T-helper 2 cell (primary cell): ENCODE measurements at places on chromosomes 1 and 21.

- no peak for DNase-seq
These were observed 16.2 kb downstream of the CACNA1S start for GRCh38 chr1:201096041-201096461.

- no peak for DNase-seq
These were observed 440 bp upstream of the LENEP start for GRCh38 chr1:154992721-154993571.

- DNase-seq = no peak
These were observed 38.7 kb upstream of the NEK7 start for GRCh38 chr1:198118134-198118533.

GRCh38 chr1:231092380-231092779, 52.3 kb upstream of the FAM89A start:
- no peak for DNase-seq

DNA sequence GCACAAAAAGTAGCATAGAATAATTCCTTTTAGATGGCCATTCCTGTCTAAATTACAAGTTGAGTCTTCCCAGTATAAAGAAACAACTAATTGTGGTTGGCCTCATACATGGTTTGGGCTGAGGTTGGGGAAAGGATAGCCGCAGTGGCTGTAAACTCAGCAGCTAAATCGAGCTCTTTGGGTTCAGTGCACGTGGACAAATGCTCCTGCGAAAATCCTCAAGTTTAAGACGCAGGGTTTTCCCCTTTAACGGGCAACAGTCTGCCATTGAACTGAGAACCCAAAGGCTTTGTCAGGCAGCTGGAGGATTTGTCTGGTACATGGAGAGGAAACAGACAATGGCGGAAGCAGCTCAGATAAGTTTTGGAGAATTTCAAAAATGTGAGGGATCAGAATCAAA, 331.9 kb downstream of the TGFB2 start:
- DNase-seq = no peak

- DNase-seq = no peak
These were observed 1.0 kb upstream of the FAM89A start for GRCh38 chr1:231040800-231041718.

- no peak for DNase-seq
These were observed 8.0 kb downstream of the ADGRL2 start for GRCh38 chr1:81808760-81809159.

GRCh38 chr1:101379950-101380349, 143.1 kb downstream of the S1PR1 start:
- no peak for DNase-seq

DNA sequence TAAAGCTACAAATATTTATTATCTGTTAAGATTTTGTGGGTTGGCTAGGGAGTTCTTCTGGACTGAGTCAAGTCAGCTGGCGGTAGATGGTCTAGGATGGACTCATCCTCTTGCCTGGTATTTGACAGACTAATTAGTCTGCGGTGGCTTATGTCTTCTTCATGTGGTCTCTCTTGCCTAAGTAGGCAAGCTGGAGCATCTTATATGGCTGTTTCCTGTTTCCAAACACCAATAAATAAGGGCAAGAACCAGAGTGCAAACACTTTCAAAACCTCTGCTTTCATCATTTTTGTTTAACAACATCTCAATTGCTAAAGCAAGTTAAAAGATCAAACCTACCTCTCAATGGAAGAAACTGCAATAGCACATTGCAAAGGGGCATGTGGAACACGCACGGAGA, 484.8 kb downstream of the PTPRC start:
- no peak for DNase-seq

GRCh38 chr1:31425301-31426081, 12.5 kb downstream of the SERINC2 start:
- DNase-seq = no peak

GRCh38 chr1:40982721-40983120, 3.2 kb downstream of the CTPS1 start:
- DNase-seq = no peak

GRCh38 chr21:17794518-17795145, 24.5 kb downstream of the C21orf91 start:
- DNase-seq = no peak

DNA sequence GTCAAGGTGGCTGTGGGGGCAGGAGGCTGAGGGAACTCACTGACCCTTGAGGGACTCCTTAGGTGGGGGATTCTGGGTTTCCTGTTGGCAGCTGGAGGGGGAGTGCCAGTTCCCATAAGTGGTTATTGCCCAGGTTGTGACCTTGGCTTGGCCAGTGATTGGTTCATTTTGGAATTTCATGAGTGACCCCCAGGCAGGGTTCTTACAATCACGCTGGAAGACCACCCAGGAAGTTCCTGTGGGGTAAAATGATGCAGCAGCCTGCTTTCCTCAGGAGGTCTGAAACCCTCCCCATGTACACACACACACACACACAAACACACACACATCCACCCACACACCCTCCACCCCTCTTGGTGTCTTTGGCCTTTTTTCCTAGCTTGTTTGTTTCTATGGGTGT, 16.9 kb downstream of the VANGL1 start:
- no peak for DNase-seq

DNA sequence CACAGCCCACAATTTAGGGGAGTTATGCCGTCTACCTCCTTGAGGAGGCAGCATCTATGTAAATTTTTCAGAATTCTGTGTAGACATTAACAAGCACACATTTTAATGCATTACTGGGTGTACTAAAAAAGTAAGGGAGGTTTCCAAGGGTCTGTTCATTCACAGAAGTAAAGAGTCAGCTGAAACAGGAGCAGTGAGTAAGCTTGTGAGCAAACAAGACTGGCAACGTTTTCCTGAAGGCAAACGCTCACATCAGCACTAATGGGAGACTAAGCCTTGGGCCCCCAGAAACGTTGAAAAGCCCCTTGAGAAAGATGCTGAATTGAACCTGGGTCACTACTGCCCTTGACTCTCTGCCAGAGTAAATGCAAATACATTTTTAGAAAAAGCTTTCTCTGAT, 25.7 kb downstream of the RPRD2 start:
- no peak for DNase-seq

- no peak for DNase-seq
These were observed 10.1 kb upstream of the CLIC4 start for GRCh38 chr1:24735156-24735508.

- DNase-seq = no peak
These were observed 33.7 kb downstream of the ATF6 start for GRCh38 chr1:161799792-161800191.

GRCh38 chr1:216032284-216032683, 391.0 kb downstream of the USH2A start:
- DNase-seq = no peak

DNA sequence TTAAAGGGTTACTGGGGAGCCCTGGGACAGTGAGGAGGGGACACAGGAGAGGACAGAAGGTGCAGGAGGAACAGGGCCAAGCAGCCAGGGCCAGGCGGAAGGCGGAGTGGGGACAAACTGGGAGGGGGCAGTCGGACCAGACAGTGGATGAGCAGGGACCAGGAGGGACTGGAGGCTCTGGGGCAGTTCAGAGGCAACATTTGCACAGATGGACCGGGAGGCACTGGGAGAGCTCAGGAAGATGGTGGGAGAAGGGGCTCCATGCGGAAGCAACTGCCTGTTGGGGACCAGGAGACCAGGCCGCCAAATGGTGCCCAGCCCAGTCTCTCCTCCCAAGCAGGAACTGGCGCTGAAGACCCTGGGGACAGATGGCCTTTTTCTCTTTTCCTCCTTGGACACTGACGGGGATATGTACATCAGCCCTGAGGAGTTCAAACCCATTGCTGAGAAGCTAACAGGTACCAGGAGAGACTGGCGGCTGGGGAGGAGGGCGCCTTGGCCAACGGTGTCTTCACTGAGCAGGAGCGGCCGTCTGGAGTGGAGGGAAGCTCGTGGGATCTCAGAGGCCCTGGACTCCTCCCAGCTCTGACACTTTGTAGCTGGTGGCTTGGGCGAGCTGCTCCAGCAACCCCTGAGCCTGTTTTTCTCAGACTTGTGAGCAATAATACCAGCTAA, 847 bp downstream of the SELENON start:
- DNase-seq = no peak

GRCh38 chr1:212987702-212988322, 27.9 kb downstream of the ANGEL2 start:
- no peak for DNase-seq

DNA sequence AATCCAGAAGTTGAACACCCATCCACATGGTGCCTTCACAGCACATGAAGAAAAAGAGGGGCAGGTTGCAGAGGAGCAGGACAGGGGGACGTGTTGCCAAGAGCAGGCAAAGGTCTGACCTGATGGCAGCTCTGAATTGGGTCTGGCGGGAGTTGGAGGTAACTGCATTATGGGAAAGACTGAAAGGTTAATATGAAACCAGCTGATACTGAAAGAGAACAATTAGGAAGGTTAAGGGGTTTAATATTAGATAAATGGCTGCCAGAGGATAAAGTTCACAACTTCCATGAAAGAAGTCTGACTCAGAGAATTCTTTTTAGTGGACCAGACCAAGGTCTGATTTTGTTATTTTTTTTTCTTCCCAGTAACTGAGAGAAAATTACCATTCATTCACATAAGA, 76.1 kb downstream of the CD58 start:
- DNase-seq = no peak

- no peak for DNase-seq
These were observed 61.5 kb upstream of the GJA5 start for GRCh38 chr1:147821883-147822282.

GRCh38 chr1:3431266-3431665, 23.2 kb upstream of the ARHGEF16 start:
- DNase-seq = no peak

DNA sequence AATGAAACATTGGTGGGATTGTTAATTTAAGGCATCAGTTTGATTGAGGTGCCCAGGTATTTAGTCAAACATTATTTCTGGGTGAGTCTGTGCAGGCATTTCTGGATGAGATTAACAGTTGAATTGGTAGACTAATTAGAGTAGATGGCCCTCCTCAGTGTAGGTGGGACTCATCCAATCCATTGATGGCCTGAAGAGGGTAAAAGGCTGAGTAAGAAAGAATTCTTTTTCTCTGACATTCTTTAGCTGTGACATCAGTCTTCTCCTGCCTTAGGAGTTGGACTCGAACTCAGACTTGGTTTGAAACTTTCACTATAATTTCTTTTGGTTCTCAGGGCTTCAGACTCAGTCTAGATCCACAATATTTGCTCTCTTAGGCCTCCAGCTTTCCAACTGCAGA, 59.6 kb upstream of the ADAMTS5 start:
- DNase-seq = no peak

- DNase-seq = no peak
These were observed 1512.0 kb upstream of the PRMT6 start for GRCh38 chr1:105544475-105544874.

DNA sequence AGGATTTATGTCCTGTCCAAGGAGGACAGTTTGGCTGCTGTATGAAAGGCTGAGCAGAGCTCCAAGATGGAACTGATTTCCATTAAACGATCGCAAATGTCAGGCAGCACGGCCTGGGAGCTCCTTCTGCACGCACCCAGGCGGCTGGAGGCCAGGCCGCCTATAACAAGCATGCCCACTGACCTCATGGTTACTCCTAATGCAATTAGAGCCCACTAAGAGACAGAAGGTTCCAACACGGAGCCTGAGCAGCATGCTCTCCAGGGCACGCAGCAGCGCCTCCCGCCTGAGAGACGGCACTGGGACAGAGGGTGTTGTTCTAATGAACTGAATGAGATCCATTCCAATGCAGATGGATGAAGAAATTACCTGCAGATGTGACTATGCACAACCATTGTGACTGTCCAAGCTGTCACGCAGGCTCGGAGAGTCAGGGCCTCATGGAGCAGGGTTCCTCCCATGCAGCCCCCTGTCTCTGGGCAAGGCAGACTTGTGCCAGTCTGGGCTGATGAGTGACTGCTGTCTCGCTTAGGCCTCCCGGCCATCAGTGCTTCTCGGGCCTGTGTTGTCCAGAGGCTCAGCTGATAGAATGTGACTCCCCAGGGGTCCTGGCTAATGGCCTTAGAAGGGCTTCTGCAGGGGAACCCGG, 25.2 kb upstream of the CDCA8 start:
- DNase-seq = no peak

DNA sequence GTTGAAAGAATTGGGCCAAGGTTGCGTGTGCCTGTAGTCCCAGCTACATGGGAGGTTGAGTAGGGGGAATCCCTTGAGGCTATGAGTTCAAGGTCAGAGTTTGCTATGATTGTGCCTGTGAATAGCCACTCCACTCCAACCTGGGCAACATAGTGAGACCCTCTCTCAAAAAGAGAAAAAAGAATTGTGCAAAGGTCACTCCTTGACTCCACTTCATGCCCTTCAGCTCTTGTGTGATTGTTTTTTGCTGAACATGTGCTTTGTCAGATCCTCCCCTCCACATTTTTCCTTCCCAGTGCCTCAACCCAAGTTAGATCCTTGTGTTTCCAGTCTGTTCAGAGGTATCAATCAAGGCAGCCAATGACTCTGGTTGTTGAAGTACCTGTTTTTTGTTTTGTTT, 8.5 kb downstream of the TXNIP start:
- no peak for DNase-seq

GRCh38 chr21:31343680-31344480, at the start of gene TIAM1:
Gene TIAM1, minus strand, starts transcription at chr21:31344261. Its CDS starts 77,289 bp downstream, at chr21:31266972.
- DNase-seq = no peak
